ENCODE measurements at places on chromosomes 12 and 14.

DNA sequence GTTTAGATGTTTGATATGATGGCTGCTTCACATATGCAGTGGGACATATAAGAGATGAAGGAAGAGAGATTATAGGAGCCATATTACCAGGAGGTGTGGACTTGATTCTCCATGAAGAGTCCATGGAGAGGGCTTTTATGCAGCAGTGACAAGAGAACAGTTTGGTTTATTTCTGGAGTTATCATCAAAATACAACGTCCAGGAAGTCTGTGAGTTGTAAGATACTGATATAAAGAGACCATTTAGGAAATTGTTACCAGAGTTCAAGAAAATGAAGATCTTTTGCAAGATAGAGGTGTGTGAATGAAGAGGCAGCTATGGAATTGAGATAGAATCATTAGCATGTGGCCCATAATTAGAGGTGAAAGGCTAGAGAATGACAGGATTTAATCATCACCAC lies 431.7 kb downstream of the NPAS3 start:
- DNase-seq, result no peak

DNA sequence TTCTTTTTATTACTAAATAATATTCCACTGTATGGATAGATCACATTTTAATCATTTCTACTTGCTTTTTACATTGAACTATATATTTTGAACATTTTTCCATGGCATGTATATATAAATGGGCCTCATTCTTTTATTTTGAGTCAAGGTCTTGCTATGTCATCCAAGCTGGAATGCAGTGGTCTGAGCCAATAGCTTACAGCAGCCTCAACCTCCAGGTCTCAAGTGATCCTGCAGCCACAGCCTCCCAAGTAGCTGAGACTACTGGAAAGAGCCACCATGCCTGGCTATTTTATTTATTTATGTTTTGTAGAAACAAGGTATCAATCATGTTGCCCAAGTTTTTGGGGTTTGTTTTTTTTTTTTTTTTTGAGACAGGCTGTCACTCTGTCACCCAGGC lies 7.6 kb downstream of the FCF1 start:
- no peak for DNase-seq

DNA sequence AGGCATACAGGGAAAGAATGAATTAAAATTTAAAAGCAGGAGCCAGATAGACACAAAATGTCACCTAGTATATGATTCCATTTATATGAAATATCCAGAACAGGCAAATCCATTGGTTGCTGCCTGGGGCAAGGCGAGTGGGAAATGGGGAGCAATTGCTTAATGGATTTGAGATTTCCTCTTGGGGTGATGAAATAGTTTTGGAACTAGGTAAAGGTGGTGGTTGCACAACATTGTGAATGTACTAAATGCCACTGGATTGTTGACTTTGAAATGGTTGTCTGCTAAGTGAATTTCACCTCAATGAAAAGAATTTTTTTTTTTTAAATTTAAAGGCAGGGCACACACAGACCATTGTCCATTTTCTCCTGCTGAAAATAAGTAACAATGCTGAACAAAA lies 61.9 kb downstream of the ABCC9 start:
- no peak for DNase-seq

GRCh38 chr14:26597589-26598080 lies at the start of gene NOVA1:
NOVA1 (minus strand) TSS chr14:26598033; CDS start chr14:26597436, 597 bp downstream.
- no peak for DNase-seq

- DNase-seq, result no peak
Observed at GRCh38 chr12:53938326-53939140, at the start of gene HOXC13. HOXC13 (plus strand) TSS chr12:53938831; CDS start chr12:53938907, 76 bp downstream.

DNA sequence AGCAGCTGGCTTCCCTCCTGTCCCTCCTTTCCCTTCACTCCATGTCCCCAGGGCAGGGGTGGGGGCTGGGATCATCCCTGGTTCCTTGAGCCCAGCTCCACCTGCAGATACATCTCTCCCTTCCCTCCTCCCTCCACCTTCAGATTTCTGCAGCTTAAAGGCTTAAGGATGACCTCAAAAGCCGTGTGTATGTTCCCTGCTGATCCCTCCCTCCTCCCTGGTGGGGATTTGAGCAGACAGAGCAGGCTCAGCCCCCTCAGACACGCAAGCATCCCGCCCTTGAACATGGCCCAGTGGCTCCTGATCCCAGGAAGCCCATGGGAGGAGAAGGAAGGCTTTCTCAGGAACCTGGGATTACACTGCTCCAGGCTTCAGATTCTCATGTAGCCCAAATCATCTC lies 82.9 kb upstream of the RIN3 start:
- no peak for DNase-seq

GRCh38 chr12:95195122-95195521 lies 22.1 kb downstream of the FGD6 start:
- DNase-seq, result no peak

GRCh38 chr12:27462151-27462694 lies 15.7 kb downstream of the SMCO2 start:
- no peak for DNase-seq

- DNase-seq, result no peak
Observed at GRCh38 chr12:130920119-130920703, 33.5 kb upstream of the ADGRD1 start.

DNA sequence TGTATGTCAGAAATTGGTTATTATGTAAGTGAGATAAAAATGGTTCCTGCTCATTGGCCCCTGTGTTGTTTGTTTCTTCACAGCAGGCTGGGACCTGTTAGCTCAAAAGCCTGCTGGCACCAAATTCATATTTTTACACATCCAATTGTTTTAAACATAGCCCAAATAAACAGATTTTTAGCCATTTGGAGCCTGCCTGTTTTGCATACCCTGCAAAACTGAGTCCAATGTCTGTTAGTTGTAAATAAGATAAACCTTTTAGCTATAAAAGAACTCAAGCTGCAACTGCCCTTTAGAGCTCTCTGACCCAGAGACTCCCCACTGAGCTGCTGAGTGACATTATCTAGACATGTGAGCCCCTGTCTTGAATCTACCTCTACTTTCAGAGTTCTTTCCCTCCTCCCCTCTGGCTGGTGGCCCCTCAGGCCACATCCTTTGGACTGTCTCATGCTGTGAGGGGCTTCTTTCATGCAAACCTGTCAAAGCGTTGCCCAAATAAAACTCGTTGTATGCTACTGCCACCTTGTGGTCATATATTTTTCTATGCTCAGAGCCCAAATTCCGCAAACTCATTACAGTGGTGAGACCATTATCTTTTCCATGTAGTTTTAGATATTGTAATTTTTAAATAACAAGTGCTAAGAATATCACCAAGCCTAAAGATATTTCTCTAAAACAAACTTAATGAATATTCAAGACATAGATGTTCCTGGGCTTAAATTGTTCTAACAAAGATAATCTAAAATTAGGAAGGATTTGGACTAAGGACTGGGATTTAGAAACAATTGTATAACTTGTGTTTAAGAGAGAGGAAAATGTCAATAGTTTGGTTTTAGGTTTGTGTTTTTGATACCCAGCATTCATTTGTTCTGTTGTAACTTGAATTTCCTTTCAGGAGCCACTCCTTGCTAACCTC lies 337.9 kb downstream of the AACS start:
- no peak for DNase-seq

DNA sequence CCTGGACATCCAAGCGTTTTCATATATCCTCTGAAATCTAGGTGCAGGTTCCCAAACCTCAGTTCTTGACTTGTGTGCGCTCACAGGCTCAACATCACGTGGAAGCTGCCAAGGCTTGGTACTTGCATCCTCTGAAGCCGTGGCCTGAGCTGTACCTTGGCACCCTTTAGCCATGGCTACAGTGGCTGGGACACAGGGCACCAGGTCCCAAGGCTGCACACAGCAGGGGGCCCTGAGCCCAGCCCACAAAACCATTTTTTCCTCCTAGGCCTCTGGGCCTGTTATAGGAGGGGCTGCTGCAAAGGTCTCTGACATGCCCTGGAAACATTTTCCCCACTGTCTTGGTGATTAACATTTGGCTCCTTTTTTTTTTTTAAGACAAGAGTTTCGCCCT lies 11.6 kb upstream of the FAM177A1 start:
- no peak for DNase-seq

- no peak for DNase-seq
Observed at GRCh38 chr12:128178966-128179365, 88.0 kb upstream of the TMEM132C start.

GRCh38 chr14:32571995-32572866 lies 243.1 kb downstream of the AKAP6 start:
- DNase-seq, result no peak

GRCh38 chr14:90602088-90602687 lies 205.4 kb downstream of the CALM1 start:
- no peak for DNase-seq
